Left ventricle myocardium inferior (tissue), 1 donor: ENCODE measurements at places on chromosomes 7 and 10.

GRCh38 chr7:148772297-148773089, 73.8 kb downstream of the CUL1 start:
- DNase-seq, result no peak

DNA sequence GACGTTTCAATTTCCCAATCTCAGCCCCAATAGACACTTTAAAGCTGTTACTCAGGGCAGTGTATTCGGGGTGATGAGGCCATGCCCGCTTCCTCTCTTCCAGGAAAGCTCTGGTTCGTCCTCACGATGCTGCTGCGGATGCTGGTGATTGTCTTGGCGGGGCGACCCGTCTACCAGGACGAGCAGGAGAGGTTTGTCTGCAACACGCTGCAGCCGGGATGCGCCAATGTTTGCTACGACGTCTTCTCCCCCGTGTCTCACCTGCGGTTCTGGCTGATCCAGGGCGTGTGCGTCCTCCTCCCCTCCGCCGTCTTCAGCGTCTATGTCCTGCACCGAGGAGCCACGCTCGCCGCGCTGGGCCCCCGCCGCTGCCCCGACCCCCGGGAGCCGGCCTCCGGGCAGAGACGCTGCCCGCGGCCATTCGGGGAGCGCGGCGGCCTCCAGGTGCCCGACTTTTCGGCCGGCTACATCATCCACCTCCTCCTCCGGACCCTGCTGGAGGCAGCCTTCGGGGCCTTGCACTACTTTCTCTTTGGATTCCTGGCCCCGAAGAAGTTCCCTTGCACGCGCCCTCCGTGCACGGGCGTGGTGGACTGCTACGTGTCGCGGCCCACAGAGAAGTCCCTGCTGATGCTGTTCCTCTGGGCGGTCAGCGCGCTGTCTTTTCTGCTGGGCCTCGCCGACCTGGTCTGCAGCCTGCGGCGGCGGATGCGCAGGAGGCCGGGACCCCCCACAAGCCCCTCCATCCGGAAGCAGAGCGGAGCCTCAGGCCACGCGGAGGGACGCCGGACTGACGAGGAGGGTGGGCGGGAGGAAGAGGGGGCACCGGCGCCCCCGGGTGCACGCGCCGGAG, 2.6 kb downstream of the GJD4 start:
- DNase-seq, result no peak

- DNase-seq, result peak; percentile 81
Measured at GRCh38 chr7:94394437-94395140, at the start of gene COL1A2. Gene COL1A2 (plus strand): TSS chr7:94394895. CDS start chr7:94395032, 137 bp downstream.

DNA sequence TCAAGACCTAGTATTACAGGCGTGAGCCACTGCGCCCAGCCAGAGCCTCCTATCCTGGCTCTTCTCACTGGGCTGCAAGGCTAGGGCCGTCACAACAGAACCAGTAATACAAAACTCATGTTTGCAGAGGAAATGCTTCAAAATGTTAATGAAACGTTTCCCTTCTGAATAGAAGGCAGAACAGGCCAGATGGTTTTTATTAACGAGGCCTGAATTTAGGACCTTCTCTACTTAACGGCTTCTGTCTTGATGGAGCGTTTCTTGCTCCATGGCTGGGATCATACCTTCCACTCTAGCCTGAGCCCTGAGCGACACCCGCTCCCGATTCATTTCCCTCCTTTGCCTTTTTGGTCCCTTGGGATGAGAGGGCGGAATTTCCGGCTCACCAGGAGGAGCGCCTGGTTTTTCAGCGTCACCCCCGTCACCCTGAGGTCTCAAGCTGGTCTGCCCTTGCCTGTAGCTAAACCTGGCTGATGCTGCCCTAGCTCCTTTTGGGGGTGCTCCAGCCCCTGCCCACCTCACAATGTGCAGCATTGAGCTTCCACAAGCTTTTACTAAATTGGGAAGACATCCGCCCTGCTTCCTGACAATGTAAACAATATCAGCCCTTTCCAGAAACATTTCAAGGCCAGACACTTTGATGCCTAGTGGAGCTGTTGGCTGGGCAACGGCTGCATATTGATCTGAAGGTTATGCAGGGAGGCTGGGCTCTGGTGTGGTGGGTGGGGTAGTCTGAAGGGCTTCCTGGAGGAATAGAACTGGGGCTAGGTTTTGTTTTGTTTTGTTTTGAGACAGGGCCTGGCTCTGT, 5.2 kb downstream of the CLIP2 start:
- DNase-seq, result peak; percentile 28

- no peak for DNase-seq
Measured at GRCh38 chr10:114932945-114933344, 5.0 kb upstream of the TRUB1 start.

DNA sequence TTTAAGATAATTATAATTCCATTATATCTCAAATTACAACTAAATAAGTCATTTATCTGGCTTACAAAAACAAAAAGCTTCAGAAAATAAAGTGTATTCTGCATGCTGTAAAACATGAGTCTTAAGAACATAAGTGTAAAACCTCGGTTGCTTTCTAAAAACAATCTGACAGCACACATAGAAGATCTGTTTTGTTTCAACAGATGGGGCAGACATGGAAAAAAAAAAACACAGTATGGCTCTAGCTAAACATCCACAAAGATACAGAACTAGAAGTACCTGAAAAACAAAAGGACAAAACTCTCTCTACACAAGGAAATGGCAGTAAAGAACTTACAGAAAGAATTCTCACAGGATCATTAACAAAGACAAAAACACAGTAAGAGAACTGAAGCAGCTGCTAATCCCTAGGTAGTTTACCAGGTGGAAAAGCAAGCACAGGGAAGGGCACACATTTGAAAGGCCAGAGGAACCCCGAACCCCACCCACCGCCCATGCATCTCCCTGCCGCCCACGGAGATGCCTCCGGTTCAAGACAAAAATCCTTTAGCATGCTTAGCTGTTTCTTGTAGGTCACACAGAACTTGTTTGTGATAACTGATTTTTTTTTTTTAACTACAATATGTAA, 42.5 kb downstream of the DLD start:
- DNase-seq, result no peak

DNA sequence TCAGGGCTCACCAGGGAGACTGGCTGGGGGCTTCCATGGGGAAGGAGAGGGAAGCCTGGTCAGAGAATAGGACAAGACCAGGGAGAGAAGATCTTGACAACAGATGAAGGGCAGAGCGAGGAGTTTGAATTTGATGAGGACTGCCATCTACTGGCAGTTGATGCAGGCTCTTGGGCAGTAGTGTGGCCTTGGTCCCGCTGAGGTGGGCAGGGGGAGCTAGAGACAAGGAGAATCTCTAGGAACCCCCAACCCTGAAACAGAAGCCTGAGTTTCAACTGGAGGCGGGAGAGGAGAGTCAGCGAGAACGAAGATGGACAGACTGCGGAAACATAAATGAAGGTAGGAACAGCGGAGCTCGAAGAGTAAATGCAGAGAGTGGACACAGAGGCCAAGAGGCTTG, 81.0 kb downstream of the PPP1R3C start:
- DNase-seq, result peak; percentile 37

DNA sequence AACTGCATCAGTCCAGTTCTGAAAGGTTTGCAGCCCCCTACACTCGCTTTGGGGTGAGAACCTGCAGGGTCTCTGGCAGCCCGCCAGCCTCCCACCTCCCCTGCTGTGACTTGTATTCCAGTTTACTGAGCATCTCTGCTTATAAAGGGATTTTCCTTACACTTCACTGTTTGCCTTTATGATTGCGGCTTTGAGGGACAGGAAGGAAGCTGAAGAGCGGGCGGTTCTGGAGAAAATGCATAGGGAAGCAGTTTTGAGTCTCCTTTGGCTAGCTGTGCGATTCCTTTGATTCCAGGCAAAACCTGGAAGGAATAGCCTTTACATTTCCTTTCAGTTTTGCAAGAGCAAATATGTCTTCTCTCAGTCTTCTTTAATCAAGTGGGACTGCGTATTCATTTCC, 65.0 kb upstream of the TRIM8 start:
- DNase-seq, result no peak

GRCh38 chr7:55400191-55400590, 35.1 kb downstream of the LANCL2 start:
- no peak for DNase-seq

DNA sequence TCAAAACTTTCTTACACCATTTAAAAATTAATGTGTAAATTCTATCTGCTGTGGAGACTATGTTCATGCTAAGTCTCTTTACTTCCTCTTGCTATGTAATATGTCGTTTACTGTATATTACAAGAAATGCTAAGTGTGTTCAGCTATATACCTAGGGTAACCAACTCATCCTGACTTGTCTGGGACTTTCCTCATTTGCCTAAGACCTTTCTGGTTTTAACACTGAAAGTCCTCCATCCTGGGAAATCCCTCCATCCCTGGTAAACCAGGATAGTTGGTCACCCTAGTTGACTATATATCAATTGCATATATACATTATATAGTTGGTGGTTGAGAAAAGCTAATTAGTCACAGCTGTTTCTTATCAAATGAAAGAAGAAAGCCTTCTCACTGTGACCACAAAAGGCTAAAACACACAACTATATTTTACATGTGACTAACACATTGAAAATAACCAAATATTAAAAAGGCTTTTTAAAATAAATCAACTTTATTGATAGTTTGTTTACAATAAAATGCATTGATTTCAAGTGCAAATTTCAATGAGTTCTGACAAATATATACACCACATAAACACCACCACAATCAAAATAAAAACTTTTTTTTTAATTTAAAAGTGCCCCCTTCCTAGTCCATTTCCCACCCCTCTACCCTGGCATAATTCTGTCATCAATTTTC, 167.7 kb upstream of the INHBA start:
- DNase-seq, result no peak

DNA sequence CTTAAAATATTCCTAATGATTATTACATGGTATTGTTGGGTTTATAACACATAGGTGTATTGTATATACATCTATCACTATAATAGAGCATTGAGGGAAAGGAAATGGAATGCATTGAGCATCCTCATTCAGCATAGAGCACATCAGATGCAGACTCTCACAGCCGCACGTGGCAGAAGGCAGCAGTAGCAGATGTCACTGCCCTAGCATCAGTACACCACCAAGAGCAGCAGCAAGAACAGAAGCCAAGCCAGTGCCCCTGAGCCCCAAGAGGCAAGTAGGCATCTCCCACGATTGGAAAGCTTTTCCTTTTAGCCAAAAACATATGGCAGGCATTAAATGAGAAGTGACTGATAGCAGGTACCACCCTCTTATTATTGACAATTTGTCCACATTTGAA, 510.0 kb downstream of the TNS3 start:
- DNase-seq, result no peak

DNA sequence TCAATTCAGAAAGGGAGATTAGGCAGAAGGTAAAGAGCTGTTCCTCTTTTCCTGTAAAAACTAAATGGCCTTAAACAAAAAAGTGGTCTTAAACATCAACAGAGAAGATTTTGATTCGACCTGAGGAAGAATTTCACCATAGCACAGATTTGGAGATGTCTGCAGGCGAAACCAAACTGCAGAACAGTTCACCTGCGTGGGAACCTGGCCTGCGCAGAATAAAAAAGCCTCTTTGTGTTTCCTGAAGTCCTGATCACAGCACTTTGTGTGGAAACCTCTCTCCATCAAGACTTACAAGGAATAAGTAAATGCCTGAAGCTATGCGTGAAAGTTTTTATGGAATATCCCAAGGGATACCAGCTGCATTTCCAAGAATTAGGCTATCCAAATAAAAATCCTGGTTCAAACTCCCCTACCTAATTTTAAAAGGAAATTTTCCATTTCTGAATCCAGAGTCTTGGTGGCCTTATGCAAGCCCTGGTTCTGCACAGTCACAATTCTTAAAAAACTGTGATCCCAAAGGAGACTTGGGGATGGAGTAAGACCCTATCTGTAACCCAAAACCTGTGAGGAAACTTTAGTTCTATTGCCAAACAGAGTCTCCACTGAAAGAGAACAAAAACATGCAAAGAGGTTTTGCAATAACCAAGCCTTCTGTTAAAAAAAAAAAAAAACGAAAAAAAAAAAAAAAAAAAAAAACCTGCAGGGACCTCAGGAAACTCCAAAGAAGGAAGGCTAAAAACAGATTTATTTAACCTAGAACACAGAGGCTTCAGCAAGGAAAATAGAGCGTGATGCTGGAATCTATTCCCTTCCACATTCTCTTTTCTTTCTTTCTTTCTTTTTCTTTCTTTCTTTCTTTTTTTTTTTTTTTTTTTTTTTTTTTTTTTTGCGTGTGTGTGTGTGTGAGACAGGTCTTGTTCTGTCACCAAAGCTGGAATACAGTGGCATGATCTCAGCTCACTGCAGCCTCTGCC, 10.4 kb downstream of the CALML3 start:
- no peak for DNase-seq

DNA sequence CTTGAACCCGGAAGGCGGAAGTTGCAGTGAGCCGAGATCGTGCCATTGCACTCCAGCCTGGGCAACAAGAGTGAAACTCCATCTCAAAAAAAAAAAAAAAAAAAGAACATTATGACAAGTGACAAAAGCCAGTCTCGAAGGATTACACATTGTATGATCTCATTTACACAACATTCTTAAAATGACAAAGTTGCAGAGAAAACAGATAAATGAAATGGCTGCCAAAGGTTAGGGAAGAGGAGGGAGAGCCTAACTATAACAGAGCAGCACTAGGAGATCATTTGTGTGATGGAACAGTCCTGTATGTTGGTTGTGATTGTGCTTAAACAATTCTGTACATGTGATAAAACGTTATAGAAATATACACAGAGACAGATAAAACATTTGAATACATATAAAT, 16.2 kb upstream of the CPVL start:
- no peak for DNase-seq

- no peak for DNase-seq
Measured at GRCh38 chr10:101588879-101589278, 758 bp downstream of the DPCD start.

- DNase-seq, result no peak
Measured at GRCh38 chr10:22455068-22455857, 110.0 kb downstream of the SPAG6 start.

DNA sequence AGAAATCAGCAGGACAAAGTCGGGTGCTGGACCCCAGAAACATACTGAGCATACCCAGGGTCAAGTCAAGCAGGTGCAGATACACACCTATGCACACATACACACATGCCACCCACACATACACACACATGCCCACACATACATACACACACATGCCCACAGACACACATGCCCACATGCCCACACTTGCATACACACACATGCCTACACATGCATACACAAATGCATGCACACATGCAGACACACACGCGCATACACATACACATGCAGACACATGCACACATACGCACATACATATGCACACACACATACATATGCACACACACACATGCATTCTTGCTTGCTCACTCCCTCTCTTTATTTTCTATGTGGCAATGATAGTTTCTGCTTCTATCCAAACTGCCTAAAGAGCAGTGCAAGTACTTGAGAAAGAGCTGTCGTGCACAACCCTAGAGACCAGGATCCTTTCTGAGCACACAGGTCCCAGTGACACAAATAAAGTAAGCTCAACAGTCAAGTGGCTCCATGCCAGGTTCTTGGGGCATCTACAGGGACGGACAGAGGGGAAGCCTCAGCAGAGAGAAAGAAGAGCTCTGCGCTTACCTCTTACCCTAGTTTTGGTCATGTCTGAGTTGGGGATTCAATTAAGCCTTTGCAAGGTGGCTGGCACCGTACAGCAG, 83.7 kb downstream of the EBF3 start:
- DNase-seq, result no peak
